ENCODE measurements at places on chromosomes 5 and 9. TPM values are rescaled to one million over a fixed set of nuclear protein-coding genes. Genes with fewer than 3 reads are reported as not detected.

GRCh38 chr5:96297867-96298266 is 135.2 kb downstream of the PCSK1 start:
- DNase-seq = no peak

DNA sequence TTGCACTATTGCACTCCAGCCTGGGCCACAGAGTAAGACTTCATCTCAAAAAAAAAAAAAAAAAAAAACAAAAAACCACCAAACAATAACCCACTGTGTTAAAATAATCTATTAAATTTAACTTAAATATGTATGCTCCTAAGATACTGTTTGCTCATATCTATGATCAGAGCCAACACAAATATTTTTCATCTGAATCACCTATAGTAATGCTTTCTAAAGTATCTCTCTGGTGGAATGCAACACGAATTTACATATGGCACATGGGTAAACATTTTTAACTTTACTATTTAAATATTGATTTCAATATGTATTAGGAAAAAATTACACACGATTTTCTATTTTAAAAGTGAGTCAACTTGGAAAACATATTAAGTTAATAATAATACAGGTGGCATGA is 196.4 kb downstream of the RFX3 start:
- no peak for DNase-seq

GRCh38 chr9:35675204-35675603 is 1.5 kb downstream of the CA9 start:
- DNase-seq = no peak

DNA sequence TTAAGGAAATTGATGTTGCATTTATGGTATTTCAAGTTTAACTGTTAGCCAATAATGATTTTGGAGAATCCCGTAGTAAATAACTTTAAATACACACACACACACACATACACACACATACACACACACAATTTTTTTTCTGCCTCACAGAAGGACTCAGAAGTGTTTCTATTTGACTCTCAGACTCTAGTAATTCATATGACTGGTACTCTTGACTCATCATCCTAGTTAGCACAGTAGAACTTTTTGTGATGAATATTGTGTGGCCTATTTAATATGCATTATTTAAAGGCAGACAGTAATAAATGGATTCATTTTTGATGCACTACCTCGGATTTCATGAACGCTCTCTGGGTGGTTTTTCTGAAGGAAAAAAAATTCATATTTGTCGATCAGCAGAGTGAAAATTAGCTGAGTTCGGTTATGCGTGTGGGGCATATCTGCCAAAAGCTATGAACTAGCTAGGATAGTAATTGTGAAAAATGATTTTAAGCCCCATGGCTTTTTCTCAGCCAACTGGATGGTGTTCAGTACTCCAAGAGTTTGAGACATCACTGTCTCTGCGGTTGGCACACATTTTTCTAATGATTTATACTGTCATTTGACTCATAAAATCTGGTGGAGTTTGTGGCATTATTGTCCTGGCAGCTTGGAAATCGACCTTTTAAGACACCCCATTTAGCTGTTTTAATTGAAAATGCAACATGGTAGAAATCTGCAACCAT is 102.2 kb downstream of the PCSK5 start:
- no peak for DNase-seq

- DNase-seq = peak; percentile 42
Measured at GRCh38 chr5:129460936-129461710, 1.0 kb downstream of the ADAMTS19 start.

DNA sequence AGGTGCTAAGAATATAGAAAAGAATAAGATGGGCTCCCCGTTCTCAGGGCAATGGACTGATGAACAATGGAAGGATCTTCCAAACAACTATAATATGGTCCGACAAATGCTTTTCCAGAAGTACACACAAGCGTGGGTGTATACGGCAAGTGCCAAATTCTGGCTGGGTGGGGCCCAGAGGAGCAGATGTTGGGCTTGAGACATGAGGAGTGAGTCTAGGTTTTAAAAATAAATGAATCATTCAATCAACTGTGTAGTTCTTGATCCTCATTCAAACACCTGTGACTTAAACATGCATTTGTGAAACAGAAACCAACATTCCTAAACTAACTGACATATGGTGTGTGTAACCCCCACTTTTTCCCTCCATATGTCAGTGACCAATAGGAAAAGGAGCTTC is 47.9 kb downstream of the MFAP3 start:
- no peak for DNase-seq

- DNase-seq = peak; percentile 32
Measured at GRCh38 chr9:6667633-6668280, 22.2 kb upstream of the GLDC start.

DNA sequence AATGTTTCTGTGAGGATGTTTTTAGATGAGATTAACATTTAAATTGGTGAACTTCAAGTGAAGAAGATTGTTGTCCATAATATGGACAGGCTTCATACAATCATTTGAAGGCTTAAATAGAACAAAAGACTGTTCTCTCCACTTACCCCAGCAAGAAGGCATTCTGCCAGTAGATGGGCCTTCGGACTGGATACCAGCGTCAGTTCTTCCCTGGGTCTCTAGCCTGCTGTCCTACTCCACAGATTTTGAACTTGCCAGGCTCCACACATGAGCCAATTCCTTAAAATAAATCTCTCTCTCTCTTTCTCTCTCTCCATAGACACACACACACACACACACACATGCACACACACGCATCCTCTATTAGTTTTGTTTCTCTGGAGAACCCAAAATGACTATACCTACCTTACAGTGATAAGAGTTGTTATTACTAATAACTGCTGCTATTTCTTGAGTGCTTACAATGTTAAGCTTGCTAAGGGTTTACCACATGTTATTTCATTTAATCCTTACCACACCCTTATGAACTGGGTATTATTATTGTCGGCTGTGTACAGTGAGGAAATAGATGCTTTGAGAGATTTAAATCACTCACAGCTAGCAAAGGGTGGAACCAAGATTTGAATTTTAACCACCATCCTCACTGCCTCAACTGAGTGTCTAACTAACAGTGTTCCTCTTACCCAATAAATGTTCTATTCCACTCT is 19.8 kb upstream of the IQGAP2 start:
- no peak for DNase-seq

GRCh38 chr5:167987490-167988280 is 303.8 kb upstream of the WWC1 start:
- no peak for DNase-seq

- DNase-seq = no peak
Measured at GRCh38 chr5:132877938-132878337, 4.5 kb downstream of the LEAP2 start.

DNA sequence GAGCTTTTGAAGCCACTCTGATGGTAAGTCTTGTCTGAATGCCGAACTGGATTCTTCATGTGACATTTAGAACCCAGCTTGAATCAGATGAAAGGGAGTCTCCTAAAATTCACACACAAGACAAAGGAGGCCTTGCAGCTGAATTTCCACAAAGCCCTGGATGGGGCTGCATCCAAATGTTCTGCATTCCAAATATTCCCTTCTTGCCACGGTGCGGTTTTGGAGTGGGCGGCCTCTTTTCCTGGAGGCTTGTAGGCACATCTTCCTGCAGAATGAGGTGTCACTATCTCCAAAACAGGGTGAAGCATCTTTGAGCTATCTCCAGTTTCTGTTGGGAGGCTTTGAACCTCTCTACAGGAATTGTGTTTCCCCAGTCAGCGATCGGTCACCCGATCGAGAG is 342.7 kb downstream of the ARHGEF28 start:
- DNase-seq = no peak

DNA sequence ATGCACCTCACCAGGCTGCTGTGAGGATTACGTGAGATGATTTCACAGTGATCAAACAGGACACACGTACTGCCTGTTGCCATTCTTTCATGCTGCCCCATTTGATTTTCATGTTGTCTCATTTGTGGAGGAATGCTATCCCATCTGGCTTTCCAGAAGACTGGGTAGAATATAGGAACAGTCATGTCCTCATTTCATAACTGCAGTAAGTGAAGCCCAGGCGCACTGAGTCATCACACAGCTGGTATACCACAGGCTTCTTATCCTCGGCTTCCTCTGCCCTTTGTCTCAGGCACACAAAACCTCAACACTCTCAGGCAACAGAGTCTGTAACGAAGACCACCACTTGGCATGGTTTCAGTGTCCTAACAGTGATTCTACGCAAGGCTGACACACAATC is 62.3 kb downstream of the LHFPL2 start:
- DNase-seq = no peak

DNA sequence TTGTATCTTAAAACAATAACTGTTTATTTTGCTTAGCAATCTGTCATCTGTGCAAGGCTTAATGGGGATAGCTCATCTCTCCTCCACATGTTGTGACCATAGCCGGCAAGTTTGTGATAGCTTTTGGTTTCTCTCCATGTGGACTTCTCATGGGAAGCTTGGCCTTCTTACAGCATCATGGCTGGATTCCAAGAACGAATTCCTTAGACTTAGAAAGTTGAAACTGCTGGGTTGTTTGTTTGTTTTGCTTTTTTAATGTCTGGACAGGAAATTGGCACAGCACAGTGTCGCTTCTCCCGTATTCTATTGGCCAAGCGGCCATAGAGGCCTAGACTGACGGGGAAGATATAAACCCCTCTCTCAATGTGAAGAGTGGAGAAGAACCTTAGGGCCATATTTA is 61.0 kb upstream of the PRDM9 start:
- DNase-seq = peak; percentile 35

DNA sequence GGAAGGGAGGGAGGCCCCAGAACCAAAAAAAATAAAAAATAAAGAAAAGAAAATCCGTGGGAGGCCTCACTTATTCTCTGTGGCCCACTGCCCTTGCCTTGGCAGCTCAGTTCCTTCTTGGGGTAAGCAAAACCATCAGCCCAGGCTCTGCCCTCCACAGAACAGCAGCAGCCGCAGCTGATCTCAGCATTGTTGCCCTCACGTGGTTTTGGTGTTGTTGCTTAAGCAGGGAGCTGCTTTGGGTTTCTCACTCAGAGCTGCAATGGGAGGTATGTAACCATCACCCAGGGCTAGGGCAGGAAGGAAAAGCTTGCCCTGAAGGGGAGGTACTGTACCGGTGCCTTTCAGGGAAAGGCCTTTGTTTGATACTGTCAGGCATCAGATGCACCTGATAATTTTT is 374.7 kb upstream of the WWC1 start:
- DNase-seq = no peak

TEX48 gene
- polyA plus RNA-seq = not detected

FAM120A gene
- 79.9 TPM for polyA plus RNA-seq

KLHL3 gene
- polyA plus RNA-seq = 25.4 TPM

HTR1A gene
- not detected for polyA plus RNA-seq

CDH12 gene
- 7.5 TPM for polyA plus RNA-seq

LRRC26 gene
- polyA plus RNA-seq = not detected

DDX4 gene
- 0.12 TPM for polyA plus RNA-seq

ARID3C gene
- 0.20 TPM for polyA plus RNA-seq
